Retina (tissue), 1 donor: ENCODE measurements at places on chromosomes 2 and 18.
A peak's percentile ranks its signal among the peaks of the same experiment; 100 is the strongest.

DNA sequence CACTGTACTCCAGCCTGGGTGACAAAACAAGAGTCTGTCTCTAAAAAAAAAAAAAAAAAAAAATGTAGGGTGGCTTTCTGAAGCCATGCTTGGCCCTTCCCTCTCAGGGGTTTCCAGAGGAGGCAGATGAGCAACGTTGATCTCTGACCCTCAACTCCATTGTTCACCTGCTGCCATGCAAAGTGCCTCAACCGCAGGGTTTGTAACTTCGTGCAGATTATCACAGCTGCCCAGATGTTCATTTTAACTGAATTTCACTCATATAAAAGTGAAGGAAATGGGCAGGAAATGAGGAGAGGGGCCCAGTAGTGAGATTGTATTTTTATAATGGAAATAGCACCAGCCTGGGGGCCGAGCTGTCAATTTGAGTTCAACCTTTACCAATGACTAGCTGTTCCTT, 14.9 kb upstream of the B3GNT2 start:
- no peak for DNase-seq

GRCh38 chr18:74928194-74928968, 280.6 kb downstream of the PTGR3 start:
- DNase-seq: no peak

DNA sequence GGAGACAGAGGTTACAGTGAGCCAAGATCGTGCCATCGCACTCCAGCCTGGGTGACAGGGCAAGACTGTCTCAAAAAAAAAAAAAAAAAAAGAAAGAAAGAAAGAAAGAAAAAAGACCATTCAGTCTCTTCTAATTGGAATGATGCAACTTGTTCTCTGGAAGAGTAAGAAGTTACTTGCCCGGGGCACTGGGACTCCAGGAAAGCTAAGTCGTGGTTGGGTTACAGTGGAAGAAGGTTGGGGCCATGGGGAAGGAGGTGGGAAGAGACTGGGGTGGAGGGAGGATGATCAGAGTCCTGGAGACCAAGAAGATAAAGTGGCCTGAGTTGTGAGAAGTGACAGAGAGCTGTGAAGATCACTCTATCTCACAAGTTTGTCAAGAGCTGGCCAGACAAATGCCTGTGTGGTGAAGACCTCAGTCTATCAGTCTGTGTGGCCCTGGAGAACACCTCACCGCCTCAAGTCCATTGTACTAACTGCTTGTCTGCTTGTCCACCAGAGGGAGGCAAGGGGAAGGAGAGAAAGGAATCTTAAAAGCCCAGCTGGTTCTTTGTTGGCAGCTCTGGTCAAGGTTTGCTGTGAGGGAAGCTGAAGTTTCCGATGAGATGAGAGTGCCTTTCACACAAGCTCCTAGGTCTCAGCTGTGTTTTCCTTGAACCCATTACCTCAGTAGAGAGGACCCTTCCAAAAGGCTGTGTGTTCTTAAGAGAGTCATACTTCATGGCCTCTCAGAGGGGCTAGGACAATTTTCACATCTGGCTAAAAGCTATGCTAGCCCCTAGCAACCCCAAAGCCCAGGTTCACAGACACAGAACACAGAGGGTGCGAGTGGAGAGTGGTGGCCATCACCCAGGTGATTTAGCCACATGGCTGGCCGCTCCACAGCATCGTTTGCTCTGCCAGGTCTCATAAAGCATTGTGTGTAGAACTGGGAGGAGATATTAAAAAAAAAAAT, 72.0 kb upstream of the TMEM178A start:
- peak; percentile 52 for DNase-seq

DNA sequence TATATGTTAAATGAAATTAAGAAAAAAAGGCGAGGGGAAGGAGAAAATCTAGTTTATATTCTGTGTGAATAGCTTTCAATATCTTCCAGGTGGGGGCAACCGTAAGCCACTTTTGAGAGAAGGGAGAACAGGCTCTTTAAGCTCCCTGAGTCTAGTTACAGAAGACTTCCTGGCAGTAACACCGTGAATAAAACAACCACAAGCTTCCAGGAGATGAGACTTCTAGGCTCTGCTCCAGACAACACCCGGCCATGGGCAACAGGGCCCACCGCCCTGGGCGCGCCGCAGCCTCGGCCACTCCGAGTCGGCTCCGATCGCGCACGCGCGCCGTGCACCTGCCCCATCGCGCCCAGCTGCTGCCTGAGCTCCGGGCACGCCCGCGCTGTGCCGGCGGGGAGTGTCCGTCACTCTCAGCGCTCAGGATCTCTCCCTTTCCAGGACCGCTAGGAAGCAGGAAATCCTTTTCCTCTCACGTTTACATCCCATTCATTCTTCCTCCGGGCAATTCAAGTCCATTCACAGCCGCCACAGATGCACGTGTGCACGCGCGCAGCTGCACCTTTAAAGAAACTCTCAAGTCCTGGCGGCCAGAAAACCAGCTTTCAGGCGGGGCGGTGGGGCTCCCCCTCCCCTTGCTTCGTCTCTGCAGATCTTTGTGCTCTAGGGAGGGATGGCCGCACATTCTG, 19.4 kb upstream of the PAX3 start:
- DNase-seq: peak; percentile 90

DNA sequence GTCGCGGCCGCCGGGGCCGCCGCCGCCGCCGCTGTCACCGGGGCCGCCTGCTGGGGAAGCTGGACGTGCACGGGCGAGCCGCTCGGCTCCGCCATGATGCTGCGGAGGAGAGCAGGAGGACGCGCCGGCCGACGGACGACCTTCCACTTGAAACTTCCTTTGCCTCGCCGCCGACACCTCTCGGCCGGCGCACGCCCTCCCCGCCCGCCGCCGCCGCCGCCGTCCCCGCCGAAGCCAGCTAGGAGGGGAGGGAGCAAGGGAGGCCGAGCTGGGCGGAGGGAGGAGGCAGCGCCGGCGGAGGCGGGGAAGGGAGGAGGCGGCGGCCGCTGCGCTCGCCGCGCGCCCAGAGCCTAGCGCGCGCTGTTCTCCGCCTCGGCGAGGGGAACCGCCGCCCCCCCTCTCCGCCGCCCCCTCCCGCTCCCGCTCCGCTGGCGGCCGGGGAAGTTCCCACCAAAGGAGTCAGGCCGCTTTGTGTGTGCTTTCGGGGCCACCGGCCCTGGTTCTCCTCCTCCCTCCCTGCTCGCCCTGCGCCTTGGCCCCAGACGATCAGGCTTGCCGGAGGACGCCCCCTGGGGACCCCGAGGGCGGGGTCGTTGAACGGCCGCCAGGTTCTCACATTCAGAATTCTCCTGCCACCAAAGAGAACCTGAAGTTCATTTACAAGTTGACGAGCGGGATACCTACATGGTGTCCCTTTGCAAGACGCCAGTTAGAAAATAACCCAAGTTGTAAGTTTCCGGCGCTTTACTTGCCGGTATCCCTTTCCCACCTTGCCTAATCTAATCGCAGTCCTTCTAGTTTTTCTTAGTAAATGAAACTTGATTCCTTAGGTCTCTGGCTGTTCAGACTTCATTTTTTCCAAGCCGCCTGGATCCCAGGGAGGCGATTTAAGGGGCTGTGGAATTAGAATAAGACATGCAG, at the start of gene STK39:
Gene STK39 (minus strand): TSS at position 255 of the 921 bp plus-strand sequence. CDS start 160 bp downstream, at position 95.
- DNase-seq: peak; percentile 86

DNA sequence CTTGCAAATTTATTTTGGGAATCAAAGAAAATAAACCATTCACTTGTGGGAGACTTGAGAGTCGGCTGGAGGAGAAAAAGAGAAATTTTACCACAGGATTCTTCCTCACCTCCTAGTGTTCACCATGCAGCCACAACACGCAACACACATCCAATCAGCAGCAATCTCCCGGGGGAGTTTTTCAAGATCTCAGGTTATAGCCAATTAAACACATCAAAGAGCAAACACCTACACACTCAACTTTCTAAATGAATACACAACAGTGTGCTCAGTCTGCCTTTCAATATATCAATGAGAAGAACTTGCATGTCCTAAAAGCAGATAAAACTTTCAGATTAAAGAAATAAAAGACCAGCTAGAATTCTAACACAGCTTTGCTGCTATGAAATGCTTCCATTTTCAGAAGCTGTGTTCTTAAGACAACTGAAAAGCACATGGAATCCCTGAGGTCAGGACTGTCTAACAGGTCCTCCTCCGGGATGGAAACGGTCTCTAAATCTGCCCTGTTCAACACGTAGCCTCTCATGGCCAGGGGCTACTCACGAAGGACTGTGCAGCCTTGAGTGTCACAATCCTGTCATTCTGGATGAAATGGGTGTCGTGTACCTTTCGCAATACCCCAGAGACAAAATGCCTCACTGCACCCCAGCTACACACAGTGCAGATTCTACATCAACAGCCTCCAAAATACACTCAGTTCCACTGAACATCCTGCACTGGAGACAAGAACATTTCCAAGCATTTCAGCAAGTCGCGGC, 84.2 kb downstream of the ZNF516 start:
- no peak for DNase-seq

- no peak for DNase-seq
Observed at GRCh38 chr18:74342416-74343043, 26.9 kb downstream of the C18orf63 start.

GRCh38 chr2:64260093-64260803, 116.0 kb upstream of the PELI1 start:
- no peak for DNase-seq

DNA sequence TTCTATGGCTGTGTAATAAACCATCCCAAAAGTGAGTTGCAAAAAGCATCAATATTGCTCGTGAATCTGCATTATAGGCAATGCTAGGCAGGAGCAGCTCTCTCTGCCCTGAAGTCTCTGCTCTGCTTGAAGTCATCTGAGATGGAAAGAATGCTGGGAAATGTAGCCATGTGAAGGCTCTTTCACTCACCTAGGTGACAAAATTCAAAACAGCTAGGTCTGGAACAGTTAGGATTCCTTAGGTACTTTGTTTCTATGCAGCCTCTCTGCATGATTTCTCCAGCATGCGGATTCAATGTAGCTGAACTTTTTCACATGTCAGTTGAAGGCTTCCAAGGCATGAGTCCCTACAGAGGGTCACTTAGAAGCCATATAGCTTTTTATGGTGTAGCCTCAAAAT, 1383.7 kb downstream of the LRP1B start:
- DNase-seq: no peak

- DNase-seq: peak; percentile 0
Observed at GRCh38 chr2:118982039-118982438, 40.0 kb downstream of the MARCO start.

- no peak for DNase-seq
Observed at GRCh38 chr18:58578321-58578720, 50.6 kb downstream of the ALPK2 start.

- no peak for DNase-seq
Observed at GRCh38 chr2:8571792-8572499, 109.9 kb upstream of the ID2 start.

DNA sequence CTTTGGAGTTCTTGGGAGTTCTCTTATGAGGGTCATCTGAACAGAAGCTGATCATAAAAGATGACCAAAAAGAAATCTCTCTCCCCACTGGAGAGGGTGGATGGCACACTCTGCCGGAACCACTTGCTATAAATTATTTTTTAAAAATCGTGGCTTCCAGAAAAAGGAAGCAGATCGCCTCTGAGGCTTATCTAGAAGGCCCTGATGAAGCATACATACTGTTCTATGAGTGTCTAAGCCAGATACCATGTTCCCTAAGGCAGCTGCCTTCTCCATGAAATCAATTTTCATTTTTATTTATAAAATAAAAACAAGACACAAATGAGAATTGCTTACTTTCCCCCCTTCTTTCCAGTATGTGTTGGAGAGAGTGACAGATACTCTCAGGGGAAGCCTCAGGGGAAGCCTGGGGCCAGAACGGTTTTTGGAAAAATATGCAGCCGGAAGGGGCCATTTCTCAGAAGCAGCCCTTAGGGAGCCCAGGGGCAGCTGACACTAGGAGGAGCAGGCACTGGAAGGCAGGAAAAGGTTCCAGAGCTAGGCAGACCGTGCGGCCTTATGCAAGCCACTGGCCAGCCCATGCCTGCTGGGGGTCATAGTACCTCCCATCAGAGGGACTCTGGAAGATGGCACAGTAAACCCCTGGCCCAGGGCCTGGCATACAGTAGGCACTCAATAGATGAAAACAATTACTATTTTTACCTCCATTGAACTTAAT, 130.6 kb downstream of the CABLES1 start:
- no peak for DNase-seq

DNA sequence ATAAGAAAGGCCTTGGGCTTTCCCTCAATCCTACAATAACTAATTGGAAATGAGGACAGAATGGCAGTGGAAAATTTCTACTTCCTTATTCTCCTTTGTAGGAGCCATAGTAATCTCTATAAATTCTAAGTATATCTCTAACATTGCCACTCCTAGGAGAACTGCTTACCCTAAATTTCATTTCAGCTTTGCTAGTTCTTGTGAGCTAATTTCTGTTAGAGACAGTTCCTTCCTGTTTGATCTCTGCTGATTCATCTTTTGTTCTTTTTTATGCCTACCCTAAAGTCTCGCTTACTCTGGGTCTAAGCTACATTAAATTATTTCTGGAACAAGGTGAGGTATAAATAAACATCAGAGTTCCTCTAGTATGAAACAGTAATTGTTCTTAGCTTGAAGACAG, 25.7 kb downstream of the ABHD3 start:
- no peak for DNase-seq

GRCh38 chr18:24027156-24027827, 12.7 kb downstream of the TTC39C start:
- no peak for DNase-seq

DNA sequence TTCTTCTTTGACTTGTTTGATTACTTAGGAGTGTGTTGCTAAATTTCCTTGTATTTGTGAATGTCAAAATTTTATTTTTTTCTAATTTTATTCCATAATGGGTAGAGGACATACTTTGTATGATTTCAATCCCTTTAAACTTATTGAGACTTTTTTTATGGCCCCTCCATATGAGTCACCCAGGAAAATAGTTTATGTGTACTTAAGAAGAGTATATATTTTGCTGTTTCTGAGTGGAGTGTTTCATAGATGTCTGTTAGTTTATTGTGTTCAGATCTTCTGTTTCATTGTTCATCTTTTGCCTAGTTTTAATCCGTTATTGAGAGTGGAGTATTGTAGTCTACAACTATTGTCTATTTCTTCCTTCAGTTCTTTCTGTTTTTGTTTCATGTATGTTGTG, 81.9 kb downstream of the EPB41L5 start:
- DNase-seq: no peak

- DNase-seq: no peak
Observed at GRCh38 chr2:197182668-197183067, 127.9 kb downstream of the ANKRD44 start.

- DNase-seq: no peak
Observed at GRCh38 chr2:192471982-192472381, 277.2 kb upstream of the TMEFF2 start.

GRCh38 chr2:10914272-10914693, 2.5 kb downstream of the KCNF1 start:
- DNase-seq: no peak

GRCh38 chr2:144519934-144520731, at the start of gene ZEB2:
TSS of gene ZEB2 (minus strand) at chr2:144520119. CDS start at chr2:144517350, 2,769 bp downstream.
- DNase-seq: peak; percentile 89

- no peak for DNase-seq
Observed at GRCh38 chr2:223418131-223418530, 184.0 kb downstream of the SCG2 start.

DNA sequence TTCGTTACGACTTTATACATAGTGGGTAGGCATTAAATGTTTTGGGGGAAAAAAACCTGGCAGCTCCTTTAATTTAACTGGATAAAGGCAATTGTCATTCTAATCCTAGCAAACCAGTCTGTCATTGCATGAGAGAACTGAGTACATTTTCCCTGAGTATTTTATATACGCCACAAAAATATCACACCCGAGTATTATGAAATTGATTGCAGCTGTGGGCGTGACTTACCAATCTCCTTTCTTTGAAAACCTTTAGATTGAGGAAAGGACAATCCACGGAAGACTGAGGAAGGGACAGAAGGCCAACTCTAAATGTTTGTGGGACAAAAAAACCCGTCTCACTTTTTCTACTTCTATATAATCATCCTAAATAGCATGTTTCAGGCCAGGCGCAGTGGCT, 9.0 kb downstream of the TM4SF20 start:
- no peak for DNase-seq
